ENCODE measurements at places on chromosomes 2 and 18.

DNA sequence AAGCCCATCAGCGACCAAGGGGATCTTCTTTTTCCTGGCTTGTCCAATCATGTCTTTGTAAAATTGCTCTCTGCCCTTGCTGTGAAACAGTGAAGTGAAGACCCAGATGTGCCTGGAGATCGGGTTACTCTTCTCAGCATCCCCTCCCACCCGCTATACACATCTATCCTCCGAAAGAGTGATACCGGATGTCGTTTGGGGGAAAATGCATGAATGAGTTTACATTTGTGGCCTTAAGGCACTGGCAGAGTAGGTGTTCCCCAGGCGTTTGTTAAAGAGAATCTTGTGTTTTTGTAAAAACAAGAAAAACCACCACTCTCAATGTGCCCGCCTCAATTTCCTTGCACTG, 528.3 kb downstream of the CMPK2 start:
- DNase-seq, result no peak

- DNase-seq, result no peak
These were observed 10.7 kb downstream of the RBM43 start for GRCh38 chr2:151251012-151251411.

- no peak for DNase-seq
These were observed 396.7 kb upstream of the HS6ST1 start for GRCh38 chr2:128715360-128715759.

GRCh38 chr2:10252661-10253060, 50.0 kb upstream of the HPCAL1 start:
- no peak for DNase-seq

- DNase-seq, result no peak
These were observed 112.7 kb upstream of the TEKT4 start for GRCh38 chr2:94758546-94758945.

GRCh38 chr2:38376346-38377049, 575 bp downstream of the ATL2 start:
- DNase-seq, result peak; percentile 11

- DNase-seq, result no peak
These were observed 5.4 kb upstream of the CDCA7 start for GRCh38 chr2:173349287-173349686.

GRCh38 chr2:176149939-176150583, 1.3 kb upstream of the HOXD4 start:
- no peak for DNase-seq

DNA sequence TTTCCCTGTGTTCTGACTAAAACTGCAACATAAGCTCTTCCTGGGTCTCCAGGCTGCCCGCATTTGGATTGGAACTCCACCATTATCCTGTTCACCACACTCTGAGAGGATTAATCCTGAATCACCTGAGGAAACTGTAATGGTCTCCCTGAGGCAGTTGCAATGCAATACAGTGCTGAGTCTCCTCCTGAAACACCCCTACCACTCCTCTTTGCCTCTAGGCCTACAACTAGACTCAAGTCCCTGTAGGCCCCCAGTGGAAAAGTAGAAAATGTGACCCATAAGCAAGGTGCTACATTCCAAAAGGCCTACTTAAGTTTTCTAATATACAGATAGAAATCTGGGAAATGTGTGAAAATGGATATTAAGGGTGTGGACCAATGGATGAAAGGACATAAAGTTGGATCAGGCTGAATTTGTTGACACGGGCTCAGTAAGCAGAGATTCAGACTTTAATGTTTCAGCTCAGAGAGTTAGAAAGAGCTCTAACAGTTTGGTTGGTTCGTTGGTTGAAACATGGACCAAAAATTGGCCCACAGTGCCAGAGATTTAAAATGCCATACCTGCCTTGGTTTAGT, 222.3 kb upstream of the ZC3H15 start:
- DNase-seq, result no peak

DNA sequence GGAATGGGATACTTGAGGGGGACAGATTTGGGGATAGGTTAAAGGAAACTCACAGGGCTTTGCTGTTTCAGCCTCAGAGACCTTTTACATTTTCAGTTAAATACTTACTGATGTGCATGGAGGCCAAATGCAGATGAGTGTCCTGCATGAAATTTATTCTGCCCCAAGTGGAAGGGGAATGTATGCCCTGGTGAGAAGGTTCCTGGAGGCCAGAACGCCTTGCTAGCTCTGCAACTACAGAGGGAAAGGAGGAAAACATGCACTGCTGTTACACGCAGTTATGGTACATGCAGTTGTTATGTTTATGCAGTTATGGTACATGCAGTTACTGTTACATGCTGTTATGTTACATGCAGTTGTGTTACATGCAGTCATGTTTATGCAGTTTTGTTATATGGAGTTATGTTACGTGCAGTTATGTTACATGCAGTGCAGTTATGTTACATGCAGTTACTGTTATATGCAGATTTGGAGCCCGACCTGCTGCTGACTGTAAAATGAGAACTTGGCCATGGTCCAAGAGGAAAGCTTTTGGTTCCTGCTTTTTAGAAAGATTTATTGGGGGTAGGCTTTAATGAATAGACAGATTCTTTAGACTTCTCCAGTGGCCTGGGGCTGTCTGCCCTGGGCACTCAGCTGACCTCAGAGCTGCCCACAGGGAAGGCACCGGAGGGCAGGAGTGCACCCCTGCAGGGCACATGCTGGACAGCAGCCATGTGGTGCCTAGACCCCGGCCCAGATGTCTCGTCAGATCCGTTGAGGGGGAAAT, 84.1 kb downstream of the LDLRAD4 start:
- no peak for DNase-seq

- no peak for DNase-seq
These were observed 463.6 kb upstream of the REG3G start for GRCh38 chr2:78561876-78562275.

DNA sequence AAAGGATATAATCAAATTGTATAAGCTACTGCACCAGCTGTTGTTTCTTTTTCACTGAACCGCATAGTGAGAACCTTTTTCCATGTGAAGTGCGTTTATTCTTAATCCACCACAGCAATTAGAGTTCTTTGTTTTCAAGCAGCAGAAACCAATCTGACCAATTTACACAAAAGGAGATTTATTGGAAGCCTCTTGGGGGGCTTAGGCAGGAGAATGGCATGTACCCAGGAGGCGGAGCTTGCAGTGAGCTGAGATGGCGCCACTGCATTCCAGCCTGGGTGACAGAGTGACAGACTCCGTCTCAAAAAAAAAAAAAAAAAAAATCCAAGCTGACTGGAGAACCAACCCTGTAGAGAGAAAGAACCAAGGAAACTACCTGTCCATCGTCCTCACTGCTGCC, 10.0 kb downstream of the ADNP2 start:
- DNase-seq, result no peak

GRCh38 chr18:668260-668659, 10.8 kb downstream of the TYMS start:
- no peak for DNase-seq

DNA sequence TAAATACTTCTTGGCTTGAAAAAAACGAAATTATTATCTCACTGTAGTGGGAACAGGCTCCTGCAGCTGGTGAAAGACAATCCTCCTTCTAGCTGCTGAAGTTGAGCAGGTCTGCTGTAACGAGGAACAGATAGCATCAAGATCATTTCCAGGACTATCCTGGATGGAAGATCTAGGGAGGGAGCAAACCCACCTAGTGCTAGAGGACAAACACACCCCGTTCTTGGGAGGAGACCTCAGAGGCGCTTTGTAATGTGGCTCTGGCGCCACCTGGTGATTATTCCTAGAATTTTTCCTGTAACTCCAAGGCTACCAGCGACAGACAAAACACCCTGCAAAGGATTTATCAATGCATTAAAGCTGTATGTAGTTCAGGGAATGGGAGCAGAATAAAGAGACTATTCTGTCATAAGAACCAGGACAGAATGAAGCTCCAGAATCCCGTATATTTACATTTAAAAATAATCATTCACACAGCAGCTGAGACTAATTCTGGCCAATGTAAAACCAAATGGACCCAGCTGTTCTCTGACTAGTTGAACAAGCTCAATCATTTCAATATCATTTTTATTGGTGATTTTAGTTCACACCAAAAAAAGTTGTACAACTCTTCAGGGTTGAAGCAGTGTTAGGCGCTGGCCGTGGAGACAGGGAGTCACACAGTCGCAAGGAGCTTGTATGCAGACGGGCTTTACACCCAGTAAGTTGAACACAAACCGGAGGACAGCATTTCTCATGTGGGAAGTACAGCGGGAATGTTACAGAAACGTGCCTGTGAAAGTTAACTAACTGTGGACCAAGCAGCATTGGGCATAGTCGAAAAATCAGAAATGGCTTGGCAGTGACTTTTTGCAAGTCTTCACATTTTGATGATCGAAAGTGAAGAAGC, 290.3 kb downstream of the TRIB2 start:
- peak; percentile 45 for DNase-seq

DNA sequence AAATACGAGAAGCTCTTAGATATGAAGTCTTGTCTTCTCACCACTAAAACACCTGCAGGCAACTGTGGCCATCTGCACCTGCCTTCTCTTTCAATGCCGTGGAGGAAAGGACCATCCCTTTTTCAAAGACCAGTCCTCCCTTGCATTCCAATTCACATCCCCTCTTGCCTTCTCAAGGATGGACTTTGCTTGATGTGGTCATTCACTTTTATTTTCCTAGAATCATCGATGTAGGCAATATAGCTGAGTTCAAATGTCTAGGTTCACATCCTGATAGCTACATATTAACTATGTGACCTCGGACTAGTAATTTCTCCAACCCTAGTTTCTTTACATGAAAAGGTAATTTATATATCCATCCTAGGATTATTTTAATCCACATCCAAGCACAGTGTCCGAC, 110.1 kb downstream of the HIBCH start:
- DNase-seq, result no peak

GRCh38 chr2:129191530-129191929, 787.9 kb upstream of the RAB6C start:
- no peak for DNase-seq

DNA sequence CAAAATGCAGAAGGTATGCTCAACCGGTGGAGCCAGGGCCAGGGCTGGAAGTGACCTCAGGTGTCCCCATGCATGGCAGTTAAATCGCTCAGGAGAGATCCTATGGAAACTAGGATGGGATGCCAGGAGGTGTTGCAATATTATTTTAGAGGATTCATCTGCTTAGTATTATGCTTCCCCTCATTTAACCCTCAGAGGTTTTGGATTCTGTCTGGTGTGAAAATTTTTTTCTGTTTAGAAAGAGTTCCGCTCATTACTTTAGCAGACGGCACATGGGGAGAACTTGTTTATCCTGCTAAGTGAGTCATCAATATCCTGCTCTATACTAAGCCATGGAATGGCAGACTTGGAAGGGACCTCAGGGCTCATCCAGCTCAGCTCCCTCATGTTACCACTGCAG, 42.5 kb downstream of the TRIB2 start:
- DNase-seq, result no peak

GRCh38 chr2:235439959-235440662, 53.7 kb upstream of the AGAP1 start:
- no peak for DNase-seq

DNA sequence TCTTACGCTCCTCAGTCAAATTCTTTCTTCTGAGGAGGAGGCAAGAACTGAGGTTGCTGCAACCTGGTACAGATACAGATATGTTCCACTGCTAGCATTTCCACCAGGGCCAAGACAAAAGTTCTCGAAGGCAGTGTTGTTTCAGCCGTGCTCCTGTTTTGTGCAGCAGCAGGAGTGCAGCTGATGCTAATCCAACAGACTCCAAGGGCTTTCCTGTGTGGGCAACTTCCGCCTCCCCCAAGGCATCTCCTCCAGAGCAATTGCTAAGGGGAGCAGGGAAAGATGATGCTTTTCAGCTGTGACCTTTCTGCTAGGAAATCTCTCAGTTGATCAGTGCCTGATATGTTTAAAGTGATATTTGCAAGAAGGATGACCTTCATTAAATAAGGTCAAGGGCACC, 52.6 kb upstream of the DAPL1 start:
- no peak for DNase-seq

DNA sequence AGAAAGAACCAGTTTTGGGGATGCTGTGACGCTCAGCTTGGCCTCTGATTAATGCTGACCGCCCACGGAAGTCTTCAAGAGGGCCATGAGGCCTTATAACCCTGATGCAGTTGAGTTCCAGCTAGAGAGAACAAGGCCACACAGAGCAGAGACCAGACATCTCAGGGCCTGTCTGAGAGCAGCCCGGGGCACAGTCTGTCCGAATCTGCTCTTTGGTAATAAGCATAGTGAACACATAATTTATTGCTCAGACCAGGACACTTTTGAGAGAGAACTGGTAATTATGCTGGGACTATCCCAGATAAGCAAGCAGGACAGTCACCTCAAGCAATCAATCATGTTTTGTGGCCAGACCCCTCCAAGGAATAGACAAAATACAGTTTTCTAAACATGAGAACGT, 68.5 kb downstream of the STPG4 start:
- DNase-seq, result no peak

DNA sequence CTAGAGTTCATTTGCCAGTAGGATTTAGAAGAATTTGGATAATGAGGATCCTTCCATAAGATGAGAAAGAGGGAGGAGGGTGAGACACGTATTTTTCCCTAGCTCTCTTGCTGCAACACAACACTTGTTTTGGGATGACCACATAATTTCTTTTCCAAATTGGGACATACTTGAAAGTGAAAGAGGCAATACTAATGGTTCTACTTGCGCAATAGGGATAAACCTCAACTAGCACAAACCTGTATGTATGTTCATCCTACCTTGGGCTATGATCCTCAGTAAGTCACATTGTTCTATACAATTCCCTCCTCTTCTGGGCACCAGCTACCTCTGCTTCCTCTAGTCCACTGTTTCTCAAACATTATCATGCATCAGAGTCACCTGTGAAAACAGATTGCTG, 1208.8 kb upstream of the LRRTM1 start:
- DNase-seq, result no peak

DNA sequence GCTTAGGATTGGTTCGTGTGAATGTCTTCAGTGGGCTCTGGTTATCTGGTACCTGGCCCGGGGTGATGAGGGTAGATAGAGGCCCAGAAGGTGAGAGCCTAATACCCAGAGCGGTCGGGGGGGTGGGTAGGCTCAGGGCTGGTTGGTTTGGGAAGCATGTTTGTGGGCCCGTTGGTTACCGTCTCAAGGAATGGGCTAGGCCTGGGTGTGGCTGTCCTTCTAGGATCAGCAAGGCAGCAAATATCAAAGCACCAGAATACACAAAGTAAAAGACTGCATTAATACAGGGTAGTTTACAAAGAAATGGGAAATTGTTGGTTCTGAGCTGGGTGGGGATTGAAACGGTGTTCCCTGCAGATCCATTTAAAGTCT, 6.0 kb upstream of the IL1R2 start:
- no peak for DNase-seq

DNA sequence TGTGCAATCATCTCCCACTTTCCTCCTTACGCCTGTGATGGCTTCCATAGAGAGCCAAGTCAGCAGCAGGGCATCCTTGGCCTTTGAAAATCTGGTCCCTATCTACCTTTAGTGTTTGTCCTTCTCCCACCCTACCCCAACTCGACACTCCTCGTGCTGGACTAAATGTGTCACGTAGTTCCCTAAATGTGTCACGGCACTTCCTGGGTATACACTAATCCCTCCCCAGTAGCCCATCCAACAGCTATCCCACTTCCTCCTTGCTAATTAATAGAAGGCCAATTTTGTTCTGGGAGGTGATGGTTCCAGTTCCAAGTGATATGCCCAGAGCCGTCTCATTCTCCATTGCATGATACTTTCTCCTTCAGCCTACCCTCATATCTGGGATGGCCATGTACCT, 36.5 kb upstream of the ZFP36L2 start:
- DNase-seq, result no peak

- DNase-seq, result peak; percentile 10
These were observed 28.0 kb downstream of the DNER start for GRCh38 chr2:229686122-229686919.

- DNase-seq, result no peak
These were observed 428.7 kb upstream of the TNP1 start for GRCh38 chr2:217288472-217289063.

All from NCI-H2107 (cell line).